ENCODE measurements at places on chromosomes 2 and 18. TPM values are rescaled to one million over a fixed set of nuclear protein-coding genes. Genes with fewer than 3 reads are reported as not detected.

The EVX2 gene
- 0.03 TPM for total RNA-seq

The GPAT2 gene
- total RNA-seq: 2.2 TPM

The SCG2 gene
- 0.31 TPM for total RNA-seq

The DRC1 gene
- not detected for total RNA-seq

The SPATS2L gene
- total RNA-seq: 146 TPM

The ACVR2A gene
- 15.3 TPM for total RNA-seq

The GDF7 gene
- 0.19 TPM for total RNA-seq

The FAM124B gene
- total RNA-seq: 6.8 TPM

The GAL3ST2 gene
- total RNA-seq: 1.5 TPM

The RAPH1 gene
- total RNA-seq: 39.1 TPM

The ATOH8 gene
- 0.62 TPM for total RNA-seq

The TXNL4A gene
- total RNA-seq: 51.0 TPM

The RESP18 gene
- not detected for total RNA-seq

The GALNT13 gene
- 5.2 TPM for total RNA-seq

- DNase-seq: no peak
Observed at GRCh38 chr2:222594679-222595078, 61.2 kb downstream of the FARSB start.

DNA sequence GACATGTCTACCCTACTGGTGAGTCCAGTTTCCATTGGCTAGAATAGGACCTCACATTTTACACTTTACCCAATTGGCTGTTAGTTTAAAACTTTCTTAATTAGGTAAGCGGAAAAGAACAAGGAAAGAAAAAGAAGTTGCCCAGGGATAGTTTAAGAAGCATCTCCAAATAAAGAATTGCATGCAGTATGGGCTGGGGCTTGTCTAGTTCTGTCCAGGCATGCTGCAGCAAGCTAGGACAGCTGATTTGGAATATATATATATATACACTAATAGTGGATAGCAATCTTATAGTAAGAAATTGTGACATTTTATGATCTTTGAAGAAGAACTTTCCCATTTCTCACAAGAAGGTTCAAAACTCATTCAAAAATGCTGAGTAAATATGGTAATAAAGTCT, 90.0 kb upstream of the ERBB4 start:
- no peak for DNase-seq

DNA sequence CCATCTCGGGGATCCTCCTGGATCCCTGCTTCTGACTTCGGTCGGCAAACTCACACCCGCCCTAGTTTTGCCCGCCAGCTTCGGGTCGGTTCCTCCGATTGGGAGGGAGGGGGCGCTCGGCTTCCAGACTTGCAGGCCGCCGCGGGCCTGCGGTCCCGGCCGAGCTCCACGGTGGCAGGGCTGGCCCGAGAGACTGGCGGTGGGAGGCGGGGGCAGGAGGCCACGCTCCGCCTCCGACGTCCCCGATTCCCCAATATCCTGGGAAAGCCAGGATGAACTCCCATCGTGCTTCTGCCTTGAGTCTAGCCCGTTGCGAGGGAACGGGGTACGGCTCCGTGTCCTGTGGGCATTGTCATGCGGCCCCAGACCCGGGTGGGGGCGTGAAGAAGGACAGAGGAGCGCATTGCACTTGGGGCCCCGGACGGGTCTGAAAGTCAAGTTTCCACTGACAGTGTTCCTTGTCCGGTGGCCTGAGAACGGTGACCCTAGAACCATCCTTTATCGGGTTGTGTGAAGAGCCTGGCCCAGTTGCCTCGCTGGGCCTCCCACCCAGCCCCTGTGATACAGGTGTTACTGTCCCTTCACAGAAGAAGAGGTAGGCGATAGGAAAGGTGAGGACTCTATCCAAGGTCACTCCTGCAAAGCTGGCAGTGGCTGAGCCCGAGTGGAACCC, 2.4 kb upstream of the INHBB start:
- peak; percentile 95 for DNase-seq

DNA sequence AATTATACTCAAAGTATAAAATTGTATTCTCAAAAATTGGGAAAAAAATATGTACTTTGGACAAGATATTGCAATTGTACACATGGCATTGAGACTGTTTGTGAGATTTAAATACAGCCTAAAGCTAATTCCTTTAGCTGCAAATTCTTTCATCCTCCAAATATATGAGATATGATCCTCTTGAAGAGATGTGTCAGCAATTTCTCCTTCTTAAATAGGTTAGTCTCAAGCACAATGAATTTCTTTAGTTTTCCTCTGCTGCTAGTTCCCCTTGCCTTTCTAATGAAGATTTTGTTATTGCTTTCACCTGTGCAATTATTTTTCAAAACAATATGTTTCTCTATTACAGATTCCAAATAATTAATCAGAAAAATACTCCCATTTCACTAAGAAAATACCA, 153.4 kb upstream of the GULP1 start:
- no peak for DNase-seq

- no peak for DNase-seq
Observed at GRCh38 chr2:145020694-145021093, 500.8 kb upstream of the ZEB2 start.

DNA sequence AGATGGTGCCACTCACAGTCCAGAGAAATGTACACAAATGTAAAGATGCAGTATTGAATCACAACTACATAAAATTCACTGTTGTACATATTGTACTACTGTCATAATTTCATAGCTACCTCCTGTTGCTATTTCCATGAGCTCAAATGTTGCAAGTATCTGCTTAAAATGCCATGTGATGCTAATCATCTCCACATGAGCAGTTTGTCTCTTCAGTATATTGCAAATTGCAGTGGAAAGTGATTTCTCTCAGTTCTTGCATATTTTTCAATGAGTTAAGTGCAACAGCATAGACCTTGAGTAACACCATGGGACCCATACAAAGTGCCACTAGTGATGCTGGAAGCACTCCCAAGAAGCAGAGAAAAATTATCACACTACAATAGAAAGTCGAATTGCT, 51.9 kb downstream of the MAIP1 start:
- DNase-seq: no peak

GRCh38 chr2:13616616-13617015, 899.9 kb downstream of the TRIB2 start:
- no peak for DNase-seq

- no peak for DNase-seq
Observed at GRCh38 chr2:143525402-143525860, 396.2 kb downstream of the ARHGAP15 start.

GRCh38 chr2:41966431-41966893, 81.4 kb upstream of the PKDCC start:
- no peak for DNase-seq

- no peak for DNase-seq
Observed at GRCh38 chr2:23595601-23596251, 210.7 kb downstream of the KLHL29 start.

DNA sequence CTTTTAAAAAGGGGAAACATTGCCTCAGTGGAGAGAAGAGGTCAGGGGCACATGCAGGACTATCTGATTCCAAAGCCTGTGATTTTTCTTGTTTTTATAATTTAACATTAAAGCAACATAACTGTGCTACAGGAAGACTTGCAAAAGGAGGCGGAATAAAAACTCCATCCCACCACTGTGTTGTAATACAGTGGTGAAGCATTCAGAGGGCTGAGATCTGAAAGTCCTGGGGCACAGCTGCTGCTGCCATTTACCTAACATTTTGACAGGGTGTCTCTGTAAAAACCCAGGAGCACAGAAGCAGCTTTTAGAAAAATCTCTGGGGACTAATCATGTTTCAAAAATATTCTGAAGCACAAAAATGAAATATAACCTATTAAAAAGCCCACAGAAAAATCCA, 97.6 kb downstream of the GRB14 start:
- no peak for DNase-seq

DNA sequence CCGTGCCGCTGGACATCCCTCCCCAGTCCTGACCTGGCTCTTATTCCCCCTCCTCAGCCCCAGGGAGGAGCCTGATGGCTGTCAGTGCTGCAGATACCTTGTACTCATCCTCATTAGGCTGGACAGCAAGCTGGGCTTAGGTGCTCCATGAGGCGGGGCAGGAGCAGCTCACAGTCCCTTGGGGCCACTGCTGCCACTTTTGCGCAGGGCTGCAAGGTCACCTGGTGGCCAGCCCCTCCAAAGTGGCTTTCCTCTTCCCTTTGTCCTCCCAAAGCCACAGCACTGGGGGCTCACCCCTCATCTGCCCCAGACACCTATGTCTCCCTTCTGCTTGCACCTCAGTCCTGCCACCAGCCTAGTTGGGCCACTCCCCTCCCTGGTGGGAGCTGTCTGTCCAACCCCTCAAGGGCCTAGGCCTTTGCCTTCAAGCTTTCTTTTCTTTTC, 60.8 kb downstream of the FAM168B start:
- DNase-seq: no peak

- peak; percentile 5 for DNase-seq
Observed at GRCh38 chr2:214004463-214004862, 406.4 kb upstream of the VWC2L start.

DNA sequence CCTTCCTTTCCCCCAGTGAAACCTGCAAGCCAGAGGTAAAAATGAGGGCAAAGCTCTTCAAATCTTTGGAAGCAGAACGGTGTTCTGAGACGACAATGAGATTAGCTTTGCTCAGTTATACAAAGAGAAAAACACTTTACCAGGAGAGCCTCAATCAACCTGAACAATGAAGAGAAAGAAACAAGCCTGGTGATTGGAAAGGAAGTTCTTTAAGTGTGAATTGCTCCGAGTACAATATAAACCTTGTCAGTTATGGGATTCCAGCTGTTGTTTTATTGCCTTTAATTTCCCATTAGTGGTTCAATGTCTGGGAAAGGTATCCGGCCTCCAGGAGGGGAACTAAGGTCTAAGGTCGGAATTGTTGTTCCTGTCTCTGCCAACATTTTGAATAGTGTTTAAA, 901.6 kb downstream of the EPHA4 start:
- no peak for DNase-seq

DNA sequence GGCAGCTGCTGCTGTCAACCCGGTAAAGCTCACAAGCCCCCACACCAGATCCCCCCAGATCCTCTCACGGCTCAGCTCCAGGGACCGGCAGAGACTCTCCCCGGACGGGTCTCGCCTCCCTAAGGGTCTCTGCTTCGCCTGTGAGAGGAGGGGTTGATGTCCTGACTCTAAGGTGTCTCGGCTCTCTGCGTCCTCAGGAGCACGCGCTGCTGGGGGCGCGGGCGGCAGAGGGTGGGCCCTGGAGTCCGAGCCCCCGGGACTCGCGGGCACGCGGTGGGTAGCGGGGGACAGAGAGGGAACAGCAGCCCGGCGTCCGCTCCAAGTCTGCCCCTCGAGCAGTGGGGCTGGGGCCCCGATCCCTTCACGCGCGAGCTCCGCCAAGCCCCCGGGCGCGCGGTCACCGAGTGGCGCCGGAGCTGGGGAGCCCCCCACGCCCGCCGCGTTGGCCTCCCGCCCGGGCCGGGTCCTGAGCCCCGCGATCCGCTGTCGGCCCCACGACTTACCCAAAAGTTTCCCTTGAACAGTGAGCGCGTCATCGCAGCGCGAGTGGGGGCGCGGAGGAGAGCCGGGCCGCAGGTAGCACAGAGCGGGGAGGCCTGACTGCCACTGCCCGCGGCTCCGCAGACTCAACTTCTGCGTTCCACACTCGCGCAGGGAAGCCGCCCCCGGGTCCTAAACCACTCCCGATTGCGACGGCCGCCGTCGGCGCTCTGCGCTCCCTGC, at the start of gene PSTPIP2:
TSS of gene PSTPIP2 (minus strand) at position 608 of the 723 bp plus-strand sequence. CDS start at position 536, 72 bp downstream.
- DNase-seq: peak; percentile 72

GRCh38 chr2:116513991-116514390, 1300.5 kb upstream of the DDX18 start:
- no peak for DNase-seq

DNA sequence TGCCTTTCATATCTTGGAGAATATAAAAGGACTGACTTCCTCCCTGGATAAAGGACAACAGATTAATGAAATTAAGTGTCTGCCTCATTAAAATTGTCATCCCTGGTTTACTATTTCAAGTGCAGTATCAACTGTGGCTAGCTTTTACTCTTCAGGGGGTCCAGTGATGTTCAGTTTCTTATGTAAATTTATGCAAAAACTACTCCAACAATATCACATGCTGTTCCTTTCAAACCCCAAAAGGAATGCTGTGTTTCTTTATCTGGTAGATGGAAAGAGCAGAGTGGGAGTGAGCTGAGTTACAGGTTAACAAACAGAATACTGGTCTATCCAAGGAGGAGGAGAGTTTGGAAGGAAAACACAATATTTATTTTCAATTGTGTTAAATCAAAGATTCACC, 283.7 kb upstream of the VWC2L start:
- peak; percentile 90 for DNase-seq

DNA sequence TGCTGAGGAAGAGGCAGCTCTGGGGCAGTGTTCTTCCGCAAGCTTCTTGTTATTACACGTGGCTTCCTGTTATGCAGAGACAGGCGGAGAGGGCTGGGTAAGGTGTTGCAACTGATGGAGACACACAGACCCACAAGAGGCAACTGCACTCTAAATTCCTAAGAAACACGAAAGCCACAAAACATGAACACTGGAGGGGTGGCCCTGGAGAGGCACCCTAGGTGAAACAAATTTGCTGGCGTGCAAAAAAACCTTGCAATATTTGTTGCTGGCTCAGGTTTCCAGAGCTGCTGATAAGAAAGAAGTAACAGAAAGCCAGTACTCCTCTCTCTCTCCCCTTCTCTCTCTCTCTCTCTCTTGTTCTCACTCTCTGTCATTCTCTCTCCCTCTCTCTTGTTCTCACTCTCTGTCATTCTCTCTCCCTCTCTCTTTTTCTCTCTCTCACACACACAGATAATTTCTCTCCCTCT, 31.8 kb downstream of the ARHGAP25 start:
- DNase-seq: no peak

- no peak for DNase-seq
Observed at GRCh38 chr2:156349605-156350004, 17.1 kb upstream of the NR4A2 start.

- no peak for DNase-seq
Observed at GRCh38 chr18:65464361-65464760, 286.5 kb upstream of the CDH7 start.

DNA sequence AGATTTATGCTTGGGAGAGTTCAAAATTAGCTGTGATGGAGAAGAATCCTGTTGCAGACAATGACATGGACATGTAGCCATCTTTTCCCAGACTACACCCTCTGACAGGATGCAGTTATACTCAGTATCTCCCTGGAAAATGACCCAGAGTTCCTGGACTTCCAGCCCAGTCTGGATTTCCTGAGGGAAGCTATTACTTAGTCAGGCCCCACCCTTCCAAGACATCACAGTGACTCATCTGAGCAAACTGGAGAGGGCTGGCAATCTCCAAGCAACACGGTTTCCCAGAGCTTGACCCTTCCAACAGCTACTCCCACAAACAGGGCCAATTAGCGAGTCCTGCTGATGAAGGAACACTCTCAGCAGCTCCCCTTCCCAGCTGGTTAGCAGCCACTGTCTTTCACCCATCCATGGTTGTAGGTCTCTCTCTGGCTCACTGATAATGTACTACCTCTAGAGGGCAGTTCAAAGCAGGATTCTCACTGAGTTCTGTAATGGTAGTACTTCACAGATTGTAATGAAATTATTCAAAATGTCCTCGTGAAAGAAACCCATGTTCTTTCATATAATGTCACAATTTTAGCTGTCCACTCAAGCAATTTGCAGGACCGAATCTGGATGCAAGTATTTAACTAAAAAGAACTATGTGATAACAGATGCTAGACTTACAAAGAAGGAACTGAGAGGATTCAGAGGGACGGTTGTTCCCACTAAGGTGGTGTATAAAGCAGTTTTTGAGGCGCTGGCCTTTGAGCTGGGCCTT, 110.2 kb downstream of the MDH1 start:
- DNase-seq: peak; percentile 84

- no peak for DNase-seq
Observed at GRCh38 chr2:218264773-218265561, 4.2 kb downstream of the GPBAR1 start.

- DNase-seq: no peak
Observed at GRCh38 chr2:42296226-42296625, 64.8 kb downstream of the COX7A2L start.

- no peak for DNase-seq
Observed at GRCh38 chr2:121960251-121960650, 204.8 kb downstream of the TSN start.
